Right lobe of liver (tissue), 6 donors: ENCODE measurements at places on chromosomes 7 and 10.

DNA sequence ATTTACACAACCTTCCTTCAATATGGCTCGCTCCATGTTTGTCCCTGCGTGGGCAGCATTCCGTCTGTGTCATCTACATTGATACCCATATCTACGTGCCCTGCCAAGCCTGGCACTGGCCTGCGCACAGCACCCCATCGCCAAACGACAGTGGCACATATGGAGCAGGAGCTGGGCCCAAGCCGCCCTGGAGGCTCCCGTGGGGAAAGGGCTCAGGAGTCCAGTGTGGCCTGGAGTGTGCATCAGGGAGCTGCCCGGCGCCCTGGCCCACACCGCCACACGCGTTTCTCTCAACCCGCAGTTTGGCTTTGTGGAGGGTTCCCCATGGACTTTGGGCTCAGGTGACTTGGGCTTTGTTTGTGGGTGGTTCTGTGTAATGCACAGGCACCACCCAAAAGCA, 273.2 kb downstream of the PTPRN2 start:
- no peak for DNase-seq

- no peak for DNase-seq
Observed at GRCh38 chr10:73226663-73227062, 20.4 kb downstream of the DNAJC9 start.

DNA sequence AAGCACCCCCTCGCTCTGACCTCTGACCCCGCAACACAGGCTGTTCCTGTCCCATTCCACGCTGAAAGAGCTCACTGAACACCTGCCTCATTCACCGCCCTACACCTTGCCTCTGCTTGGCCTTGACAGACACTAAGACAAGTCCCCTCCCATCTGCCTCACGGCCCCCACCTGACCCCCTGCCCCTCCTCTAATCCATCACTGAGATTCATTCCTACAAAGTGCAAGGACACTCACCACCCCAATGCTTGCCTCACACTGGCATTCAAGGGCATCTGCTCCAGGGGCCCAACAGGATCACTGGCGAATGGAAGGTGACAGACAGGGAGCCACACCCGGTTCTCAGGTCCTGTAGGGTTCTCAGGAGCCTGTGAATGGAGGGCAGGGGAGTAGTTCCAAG, 68.1 kb upstream of the NANOS1 start:
- peak; percentile 25 for DNase-seq

- no peak for DNase-seq
Observed at GRCh38 chr7:136064627-136065237, 87.6 kb upstream of the MTPN start.

DNA sequence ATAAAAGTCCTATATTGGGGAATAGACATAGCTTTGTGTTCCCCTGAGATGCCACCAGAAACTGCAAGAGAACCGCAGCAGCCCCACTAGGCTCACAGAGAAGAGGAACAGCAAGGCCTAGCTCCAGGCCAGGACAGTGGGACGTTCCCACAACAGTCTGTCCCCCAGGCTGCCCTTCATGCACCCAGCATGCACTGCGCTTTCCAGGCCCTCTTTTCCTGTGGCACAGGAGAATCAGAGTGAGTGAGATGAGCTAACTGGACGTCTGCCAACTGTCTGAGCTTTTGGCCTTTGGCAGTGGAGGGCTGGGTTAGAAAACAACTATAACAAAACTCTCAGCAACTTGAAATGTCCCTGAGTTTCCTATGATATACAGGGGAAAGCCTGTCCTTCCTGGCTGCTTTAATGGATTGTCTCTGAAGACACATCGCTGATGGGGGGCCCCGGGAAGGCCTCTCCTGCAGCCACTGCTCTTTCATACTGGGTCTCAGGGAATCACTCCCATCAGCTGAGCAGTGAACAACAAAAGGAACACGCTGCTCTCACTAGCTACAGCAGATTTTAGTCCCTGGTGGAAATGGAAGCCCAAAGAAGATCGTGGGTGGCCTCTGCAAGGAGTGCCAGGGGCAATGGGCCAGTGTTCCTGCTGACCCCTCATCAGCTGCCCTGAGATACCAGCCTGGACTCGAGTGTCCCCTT, 53.5 kb downstream of the PODXL start:
- DNase-seq: peak; percentile 73

GRCh38 chr7:92723943-92724342, 112.4 kb downstream of the CDK6 start:
- DNase-seq: no peak

DNA sequence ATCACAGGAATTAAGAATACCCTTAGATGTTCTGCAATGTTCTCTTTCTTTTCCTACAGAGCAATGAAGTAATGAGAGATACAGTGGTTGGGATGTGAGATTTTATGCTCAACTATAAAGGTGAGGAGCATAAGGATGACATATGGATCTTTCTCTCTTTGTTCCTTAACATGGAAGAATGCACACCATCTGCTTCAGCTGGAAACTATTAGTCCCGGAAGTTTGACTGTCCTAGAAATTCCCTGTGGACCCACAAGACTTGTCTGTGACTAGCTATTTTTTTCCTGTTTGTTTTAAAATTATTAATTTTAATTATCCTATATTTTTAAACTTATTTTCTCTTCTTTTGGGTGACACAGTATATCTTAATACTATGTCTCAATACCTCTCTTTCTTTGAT, 80.2 kb downstream of the DKK1 start:
- no peak for DNase-seq

DNA sequence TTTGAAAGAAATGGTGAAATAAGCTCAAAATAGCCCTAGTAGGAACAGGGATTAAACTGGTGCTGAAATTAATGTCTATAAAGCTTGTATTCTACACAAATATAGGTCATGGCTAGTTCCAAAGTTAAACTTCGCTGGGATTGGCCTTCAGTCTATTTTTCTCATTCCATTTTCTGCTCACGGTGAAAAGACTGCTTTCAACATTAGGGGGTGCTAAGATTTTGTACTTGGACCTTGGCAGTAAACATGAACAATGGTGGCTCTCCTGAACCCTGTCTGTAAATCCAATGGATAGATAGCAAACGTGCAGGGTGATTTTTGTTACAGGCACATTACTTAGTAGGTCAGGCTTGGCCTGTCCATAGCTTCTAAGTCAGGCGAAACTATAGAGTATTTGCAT, 36.0 kb upstream of the RSU1 start:
- no peak for DNase-seq

DNA sequence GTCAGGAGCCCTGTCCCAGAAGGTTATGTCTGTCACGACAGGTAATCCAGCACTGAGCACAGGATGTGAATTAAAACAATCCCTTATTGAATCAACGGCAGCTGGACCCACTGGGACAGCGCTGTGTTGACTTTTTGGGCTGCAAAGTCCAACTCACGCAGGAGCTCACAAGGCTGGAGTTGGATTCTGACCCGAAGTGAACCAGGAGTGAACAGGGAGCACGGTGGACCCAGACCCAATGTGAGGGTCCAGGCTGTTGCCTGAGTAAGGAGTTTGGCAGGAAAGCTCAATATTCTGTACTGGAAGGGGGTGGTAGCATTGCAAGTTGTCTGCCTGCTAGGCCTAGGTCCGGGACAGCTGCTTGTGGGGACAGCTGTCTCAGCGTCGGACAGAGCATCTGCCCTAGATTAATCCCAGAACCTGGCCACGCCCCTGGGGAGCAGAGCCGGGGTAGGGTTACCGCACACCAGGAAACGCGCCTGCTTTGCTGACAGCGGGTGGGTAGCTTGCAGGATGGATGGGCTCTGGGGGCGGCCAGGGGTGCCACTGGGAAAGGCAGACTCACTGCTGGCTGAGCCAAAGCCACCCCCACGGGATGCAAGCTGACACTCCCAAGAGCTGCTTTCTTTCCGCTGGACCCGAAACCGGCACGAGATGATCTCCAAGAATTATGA, 24.0 kb downstream of the COL26A1 start:
- peak; percentile 71 for DNase-seq

DNA sequence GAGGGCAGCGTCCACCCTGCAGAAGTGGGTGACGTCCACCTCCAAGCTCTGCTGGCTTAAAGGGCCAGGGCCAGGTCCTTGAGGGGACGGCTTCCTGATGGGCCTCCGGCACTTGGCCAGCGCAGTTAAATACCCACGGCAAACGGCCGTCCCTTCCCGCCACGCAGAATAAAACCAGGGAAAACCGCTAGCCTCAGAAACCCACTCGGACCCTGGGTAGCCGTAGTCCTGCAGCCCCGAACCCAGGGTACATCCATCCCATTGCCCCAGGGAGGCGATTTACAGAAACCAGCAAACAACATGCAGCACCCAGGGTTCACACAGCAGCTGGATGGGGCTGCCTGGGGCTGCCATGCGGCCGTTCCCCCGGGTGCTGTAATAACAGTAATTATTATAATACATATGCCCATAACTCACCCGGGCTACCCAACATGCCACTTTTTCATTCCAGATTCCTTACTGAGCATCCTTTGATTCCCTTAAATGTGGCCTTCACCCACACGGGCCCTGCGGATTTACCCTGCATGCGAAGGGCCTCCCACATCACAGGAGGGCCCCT, 81.5 kb upstream of the PDGFA start:
- no peak for DNase-seq

DNA sequence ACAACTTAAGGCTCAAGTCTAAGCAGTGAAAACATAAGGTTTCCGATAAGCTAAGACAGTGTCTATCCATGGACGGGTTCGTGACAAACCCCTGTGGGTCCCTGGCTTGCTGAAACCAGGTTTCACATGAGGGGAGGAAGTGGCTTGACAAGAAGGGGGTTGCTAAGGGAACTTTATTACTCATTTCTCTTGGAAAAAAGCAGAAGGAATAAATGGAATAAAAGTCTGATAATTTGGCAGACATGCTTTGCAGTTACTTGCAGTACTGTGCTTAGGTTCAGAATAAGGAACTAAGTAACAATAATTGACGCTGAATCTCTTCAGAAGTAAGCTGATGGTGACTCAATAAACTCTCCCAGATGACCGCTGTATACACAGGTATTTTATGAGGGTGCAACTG, 34.7 kb downstream of the RBM17 start:
- DNase-seq: no peak

GRCh38 chr7:18740579-18740988, 245.0 kb downstream of the HDAC9 start:
- no peak for DNase-seq

DNA sequence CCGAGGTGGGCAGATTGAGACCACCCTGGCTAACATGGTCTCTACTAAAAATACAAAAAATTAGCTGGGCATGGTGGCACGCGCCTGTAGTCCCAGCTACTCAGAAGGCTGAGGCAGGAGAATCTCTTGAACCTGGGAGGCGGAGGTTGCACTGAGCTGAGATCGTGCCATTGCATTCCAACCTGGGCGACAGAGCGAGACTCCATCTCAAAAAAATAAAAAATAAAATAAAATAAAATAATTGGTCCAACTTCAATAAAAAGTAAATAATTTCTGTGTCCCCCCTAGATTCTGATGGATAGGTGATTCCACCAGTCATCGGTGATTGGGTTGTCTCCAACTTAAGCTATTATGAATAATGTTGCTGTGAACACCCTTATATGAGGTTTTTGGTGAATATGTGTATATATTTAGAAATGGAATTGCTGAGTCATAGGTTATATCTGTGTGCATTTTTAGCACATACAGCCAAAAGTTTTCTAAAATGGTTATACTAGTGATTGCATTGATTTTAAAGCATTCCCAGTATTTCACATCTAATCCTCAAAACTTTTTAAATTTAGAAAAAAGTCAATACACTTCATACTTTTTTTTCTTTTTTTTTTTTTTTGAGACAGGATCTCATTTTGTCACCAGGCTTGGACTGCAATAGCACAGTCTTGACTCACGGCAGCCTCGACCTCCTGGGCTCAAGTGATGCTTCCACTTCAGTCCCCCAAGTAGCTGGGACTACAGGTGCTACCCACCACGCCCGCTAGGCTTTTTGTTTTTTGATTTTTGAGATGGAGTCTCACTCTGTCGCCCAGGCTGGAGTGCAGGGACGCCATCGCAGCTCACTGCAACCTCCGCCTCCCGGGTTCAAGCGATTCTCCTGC, 13.7 kb upstream of the SRPK2 start:
- no peak for DNase-seq

DNA sequence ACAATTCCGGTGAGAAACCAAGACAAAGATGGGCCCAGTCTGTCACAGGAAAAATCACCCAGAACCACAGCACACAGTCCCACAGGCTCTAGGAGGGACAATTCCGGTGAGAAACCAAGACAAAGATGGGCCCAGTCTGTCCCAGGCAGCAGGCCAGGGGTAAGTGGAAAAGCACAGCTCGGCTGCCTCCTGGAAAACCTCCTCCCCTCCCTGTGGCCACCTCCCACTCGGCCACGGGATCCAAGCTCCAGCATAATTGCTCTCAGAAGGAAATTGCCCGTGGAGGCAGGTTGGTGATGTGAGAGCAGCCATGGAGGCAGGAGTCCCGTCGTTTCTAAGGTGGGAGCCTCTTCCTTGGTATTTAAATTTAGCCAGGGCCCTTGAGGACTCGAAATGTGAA, 95.7 kb downstream of the PLXNA4 start:
- DNase-seq: no peak

GRCh38 chr10:71998840-71999194, 34.6 kb downstream of the CHST3 start:
- DNase-seq: no peak

DNA sequence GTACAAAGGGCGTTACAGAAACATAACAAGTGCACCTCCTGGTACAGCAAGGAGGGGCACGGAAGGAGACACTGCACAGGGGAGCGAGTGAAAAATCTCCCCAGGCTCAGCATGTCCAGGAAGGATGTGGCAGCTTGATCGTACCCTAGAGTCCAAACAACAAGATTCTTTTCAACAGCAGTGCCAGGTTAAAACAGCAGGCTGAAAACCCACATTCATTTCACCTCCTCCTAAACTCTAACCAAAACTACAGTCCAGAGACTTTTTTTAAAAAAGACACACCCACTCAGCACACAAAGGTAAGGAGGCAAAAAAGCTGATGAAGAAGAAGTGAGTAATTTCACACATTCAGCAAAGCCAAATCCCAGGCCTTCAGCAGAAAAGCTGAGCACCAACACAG, 138.8 kb downstream of the SFMBT2 start:
- no peak for DNase-seq

DNA sequence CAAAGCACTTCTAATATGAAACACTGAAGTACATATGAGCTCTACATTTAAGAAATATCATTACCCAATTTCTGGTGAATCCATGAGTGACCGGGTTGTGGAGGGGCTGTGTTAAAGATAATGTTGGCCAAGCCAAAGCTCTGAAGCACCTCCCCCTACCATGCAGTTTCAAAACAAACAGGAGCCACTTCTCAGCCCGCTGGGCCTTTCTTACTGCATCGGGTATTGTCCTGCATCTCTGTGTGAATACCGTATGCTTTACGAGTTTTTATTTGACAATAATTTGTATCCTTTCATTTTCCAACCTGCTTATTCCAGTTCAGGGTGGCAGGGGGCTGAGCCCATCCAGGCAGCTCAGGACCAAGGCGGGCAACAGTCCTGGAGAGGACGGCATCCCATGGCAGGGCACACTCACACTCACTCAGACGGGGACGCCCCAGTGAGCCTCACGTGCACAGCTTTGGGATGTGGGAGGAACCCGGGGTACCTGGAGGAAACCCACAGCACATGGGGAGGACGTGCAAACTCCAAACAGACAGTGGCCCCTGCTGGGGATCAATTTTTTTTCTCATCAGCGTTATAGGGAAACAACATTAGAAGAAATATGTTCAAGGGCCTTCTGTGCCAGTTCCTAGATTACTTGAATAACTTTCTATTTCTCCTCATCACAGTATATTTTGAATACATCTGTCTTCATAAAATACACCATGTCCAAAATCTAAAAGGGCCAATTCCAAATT, 1.9 kb downstream of the RNF32 start:
- no peak for DNase-seq
